ENCODE measurements at places on chromosomes 16 and 17.
A peak's percentile ranks its signal among the peaks of the same experiment; 100 is the strongest.

GRCh38 chr16:89398924-89399323 lies 91.4 kb downstream of the ANKRD11 start:
- DNase-seq, result no peak

DNA sequence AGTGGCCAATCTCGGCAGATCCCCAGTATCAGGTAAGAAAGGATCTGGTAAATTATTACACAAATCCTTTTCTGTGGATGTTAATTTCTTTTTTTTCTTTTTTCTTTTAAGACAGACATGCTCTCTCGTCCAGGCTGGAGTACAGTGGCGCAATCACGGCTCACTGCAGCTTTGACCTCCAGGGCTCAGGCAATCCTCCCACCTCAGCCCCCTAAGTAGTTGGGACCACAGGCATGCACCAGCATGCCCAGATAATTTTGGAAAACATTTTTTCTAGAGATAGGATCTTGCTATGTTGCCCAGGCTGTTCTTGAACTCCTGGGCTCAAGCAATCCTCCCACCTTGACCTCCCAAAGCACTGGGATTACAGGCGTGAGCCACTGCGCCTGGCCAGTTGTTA lies 54.0 kb downstream of the GAS7 start:
- no peak for DNase-seq

DNA sequence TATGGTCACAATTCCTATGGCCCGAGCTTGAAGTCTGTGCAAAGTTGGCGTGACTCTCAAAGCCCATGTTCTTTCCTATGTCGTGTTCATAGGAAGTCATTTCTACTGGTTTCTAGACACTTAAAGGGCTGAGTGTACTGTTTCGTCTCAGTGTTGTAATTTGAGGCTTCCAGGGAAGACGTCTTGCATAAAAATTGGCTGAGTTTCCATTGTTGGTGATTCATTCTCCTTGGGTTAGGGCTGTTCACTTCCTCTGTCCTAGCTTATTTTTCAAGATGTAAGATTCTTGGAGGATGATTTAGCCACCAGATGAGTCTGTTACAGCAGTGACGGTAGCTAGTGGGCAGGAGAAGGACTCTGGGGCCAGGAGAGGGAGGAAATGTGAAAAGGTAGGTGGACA lies 43.1 kb downstream of the PIK3R5 start:
- peak; percentile 79 for DNase-seq

DNA sequence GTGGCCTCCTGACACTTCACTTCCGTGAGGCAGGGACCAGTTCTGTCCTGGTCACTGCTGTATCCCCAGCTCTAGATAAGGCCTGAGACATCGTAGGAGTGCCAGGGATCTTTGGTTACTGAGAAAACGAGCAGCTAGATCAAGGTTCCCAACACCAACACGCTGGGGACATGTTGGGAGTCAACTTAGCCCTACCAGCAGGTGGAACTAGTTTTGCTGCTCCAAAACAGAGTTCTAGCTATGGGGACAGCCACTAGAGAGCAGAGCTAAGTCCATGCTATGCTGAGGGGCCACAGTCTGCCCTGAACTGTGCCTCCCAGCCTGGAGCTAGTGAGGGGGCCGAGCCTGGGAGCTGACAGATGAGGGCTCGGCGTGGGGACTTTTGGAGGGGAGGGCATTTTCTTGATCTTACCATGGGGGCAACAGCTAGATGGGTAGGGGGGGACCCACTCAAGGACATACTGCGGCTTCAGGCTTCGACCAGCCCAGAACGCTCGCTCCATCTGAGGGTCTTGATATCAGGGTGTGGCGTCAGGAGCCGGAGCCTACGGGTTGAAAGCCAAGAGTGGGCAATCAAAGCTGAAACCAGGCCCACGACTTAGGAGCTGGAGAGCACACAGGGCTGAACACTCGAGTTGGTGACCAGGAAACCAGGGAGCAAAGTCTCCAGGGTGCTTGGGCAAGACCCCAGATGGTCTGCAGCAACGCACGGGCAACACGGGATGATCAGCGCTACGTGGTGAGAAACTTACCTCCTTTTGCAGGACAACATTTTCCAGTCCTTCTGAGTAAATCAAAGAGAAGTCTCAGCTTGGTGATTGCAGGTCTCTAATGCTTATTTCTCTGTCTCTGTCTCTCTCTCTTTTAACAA lies 13.4 kb downstream of the SNX20 start:
- no peak for DNase-seq

- no peak for DNase-seq
These were observed 4.2 kb downstream of the BBS2 start for GRCh38 chr16:56515665-56516064.

- DNase-seq, result no peak
These were observed 132.9 kb upstream of the ANKFN1 start for GRCh38 chr17:56020369-56020768.

- no peak for DNase-seq
These were observed 442 bp downstream of the ABCC3 start for GRCh38 chr17:50634915-50635731.
